Stimulated activated CD8-positive, alpha-beta memory T cell treated with anti-CD3 and anti-CD28 coated beads, Interleukin-4, amount 100 ng/mL, for 1 hour (primary cell): ENCODE measurements at places on chromosomes 7 and 10.

DNA sequence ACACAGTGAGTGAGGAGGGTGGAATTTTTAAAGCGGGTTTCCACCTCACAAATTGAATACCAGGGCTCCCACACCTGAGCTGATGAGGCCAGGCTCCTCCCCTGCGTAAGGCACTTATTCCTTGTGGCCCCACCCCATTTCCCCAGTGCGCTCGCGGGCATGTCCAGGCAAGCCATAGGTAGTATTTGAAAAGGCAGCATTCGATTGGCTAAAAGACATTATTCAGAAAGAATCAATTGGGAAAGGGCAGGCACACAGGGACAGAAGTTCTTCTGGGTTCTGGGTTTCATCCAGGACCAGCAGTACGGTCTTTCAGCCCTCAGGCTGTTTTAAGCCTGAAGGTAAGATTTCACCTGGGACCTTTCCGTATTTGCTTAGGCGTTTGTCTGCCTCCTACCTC is 222.3 kb downstream of the BBS9 start:
- no peak for DNase-seq

GRCh38 chr7:40799493-40800403 is 664.9 kb downstream of the SUGCT start:
- DNase-seq, result no peak

GRCh38 chr7:94655848-94656657 is at the start of gene SGCE:
Gene SGCE, minus strand, starts transcription at chr7:94656133. Its CDS starts 35 bp downstream, at chr7:94656098.
- no peak for DNase-seq

DNA sequence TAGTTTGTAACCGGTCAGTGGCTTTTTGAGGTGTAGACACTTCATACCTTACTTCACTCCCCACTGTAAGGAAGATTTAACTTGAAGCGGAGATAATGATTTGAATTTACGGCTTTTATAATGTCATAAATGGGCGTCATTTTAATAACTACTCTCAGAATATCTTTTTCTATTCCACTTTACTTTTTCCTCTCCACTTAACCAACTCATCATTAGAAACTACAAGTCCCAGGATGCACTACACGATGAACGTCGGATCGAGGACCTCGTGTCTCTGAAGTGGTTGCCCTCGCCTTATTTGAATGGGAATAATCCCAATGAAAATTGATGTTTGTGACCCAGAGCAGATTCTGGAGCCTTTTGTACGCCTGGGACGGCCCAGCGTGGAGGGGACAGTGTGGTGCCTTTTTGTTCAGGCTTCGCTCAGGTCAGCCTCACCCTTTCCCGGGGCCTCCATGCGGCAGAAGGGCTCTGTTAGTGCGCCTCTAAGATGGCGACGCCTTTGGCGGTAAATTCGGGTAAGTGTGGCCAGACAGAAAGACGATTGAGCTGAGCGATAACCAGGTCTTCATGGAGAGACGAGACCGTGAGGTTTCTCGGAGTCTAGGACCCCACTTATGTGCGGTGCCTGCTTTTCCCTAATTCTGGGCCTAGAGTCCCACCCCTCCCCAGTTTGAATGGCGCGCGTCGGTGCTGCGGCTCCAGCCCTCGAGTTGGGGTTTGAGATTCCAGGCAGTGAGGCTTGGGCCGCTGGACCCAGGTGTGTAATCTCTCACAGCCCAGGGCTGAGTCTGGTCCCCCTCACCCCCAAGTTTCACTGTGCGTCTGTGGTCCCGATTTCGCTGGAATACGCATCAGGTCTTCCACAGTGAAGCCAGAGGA is at the start of gene NUP205:
TSS of gene NUP205 (plus strand) at position 463 of the 882 bp plus-strand sequence. CDS start at position 491, 28 bp downstream.
- peak; percentile 46 for DNase-seq

DNA sequence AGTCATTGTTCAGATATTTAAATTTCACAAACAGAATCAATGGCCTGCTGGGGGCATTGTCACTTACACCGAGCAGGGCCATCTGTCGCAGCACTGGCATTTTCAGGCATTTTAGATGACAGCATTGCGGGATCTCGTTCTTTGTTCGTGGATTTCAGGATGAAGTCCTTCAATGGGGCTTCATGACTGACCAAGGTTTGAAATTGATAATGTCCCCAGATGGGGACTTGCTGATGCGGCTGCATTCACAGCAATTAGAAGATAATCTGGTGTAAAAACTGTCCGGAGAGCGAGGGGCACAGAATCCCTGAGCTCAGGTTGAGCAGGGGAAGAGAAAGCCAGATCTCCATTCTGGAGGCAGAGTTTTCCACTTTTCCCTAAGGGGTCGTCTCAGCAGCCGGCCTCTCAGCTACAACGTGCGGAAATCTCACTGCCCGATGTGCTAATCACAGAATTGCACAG is 1.9 kb upstream of the C7orf33 start:
- no peak for DNase-seq

- DNase-seq, result no peak
Measured at GRCh38 chr10:96955794-96956193, 123.7 kb downstream of the LCOR start.

- DNase-seq, result no peak
Measured at GRCh38 chr10:31920538-31920937, 8.1 kb downstream of the ARHGAP12 start.

DNA sequence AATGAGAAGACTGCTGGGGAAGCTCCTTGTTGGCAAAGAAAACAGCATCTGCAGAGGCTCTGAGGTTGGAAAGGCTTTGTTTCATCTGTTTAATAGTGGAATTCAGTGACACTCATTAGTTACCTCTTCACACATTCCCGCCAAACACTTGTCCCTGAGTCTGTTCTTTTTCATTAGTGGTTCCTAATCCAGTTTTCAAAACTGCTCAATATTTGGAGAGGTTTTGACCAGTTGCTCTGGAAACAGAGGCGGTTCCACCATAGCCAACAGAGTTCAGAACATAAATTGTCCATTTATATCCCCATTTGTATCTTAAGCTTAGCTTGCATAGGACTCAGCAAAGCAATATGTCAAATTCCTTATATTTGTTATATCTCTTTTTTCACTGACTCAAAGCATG is 754.6 kb downstream of the AUTS2 start:
- DNase-seq, result no peak

- no peak for DNase-seq
Measured at GRCh38 chr10:24415455-24416125, 206.7 kb downstream of the KIAA1217 start.

DNA sequence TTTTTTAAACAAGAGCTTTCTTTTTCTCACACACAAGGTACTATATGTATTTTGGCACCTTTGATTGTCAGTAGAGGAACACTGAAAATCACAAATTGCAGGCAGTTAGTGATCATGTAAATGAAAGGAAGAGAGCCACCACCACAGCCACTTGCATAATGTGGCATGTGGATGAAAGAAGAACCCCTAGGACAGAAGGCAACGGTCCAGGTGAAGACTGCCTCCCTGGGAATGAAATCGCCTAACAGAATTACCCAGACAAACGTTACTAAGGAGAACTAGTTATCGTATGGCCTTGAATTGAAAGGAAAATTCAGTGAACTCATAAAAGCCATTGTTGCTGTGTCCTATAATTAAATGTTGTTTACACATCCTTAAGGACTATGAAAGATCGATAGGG is 41.2 kb upstream of the PTPRZ1 start:
- DNase-seq, result no peak

DNA sequence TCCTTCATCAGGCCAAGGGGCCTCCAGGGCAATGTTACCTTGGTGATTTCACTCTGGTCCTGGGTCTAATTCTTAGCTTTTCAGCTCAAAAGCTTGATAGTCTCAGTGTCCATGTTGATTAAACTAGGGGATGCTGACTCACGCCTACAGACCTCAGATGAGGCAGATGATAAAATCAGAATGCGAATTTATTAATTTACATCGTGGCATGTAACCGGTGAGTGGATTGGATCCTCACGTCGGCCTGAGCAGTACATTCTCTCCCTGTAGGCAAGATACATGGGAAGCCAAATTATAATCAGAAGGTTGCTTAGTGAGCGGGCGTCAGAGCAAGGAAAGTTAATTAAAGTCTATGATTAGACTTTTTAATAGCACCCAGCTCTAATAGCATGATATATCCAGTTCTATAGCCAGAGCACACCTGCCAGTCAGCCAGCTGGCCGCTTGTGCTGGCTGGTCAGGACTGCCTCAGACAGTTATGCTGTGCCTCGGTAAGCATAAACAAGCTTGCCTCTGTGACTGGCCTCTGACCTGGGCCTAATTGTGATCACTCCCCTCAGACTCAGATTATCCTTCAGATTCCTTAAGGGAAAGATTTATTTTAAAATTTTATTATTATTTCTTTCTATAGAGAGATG is 20.2 kb upstream of the CPA5 start:
- no peak for DNase-seq

- DNase-seq, result no peak
Measured at GRCh38 chr7:139118805-139119485, 9.4 kb upstream of the ZC3HAV1 start.

GRCh38 chr7:42161719-42162118 is 75.3 kb downstream of the GLI3 start:
- DNase-seq, result no peak

GRCh38 chr7:149825567-149826343 is 12.4 kb upstream of the ZNF862 start:
- DNase-seq, result no peak

- no peak for DNase-seq
Measured at GRCh38 chr10:51260376-51260775, 186.1 kb downstream of the PRKG1 start.

DNA sequence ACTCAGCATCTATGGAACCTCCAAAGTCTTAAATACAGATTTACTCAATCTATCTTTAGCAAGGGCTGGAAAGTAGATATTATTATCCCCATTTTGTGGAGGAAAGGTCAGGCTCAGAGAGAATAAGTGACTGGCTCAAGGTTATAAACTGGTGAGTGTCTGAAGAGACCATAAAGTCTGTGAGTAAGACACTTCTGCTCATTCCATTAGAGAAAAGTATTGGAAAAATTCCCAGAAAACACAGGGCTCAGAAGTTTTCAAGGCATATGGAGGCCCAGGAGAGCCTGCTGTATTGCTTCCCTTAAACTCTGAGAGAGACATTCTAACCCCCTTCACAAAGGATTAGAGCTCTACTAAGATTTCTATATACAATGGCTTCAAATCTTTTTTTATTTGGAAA is 134.8 kb downstream of the PCDH15 start:
- no peak for DNase-seq

GRCh38 chr7:1017586-1018333 is 26.6 kb upstream of the GPR146 start:
- DNase-seq, result no peak
